Activated B cell treated with CpG ODN at 0.5 μM for 24 hours (primary cell): ENCODE measurements at places on chromosomes 4 and X. TPM values are rescaled to one million over a fixed set of nuclear protein-coding genes. Genes with fewer than 3 reads are reported as not detected.

HSFX4 gene
- total RNA-seq, result not detected in 2 replicates

GPR173 gene
- total RNA-seq, result 0.10 and 0.16 TPM in 2 replicates

DCAF12L1 gene
- not detected in 2 replicates for total RNA-seq

TMEM255A gene
- total RNA-seq, result 0.18 and 0.51 TPM in 2 replicates

ANK2 gene
- total RNA-seq, result 4.5 and 5.4 TPM in 2 replicates

ARSH gene
- total RNA-seq, result not detected in 2 replicates

SLC4A4 gene
- not detected in 2 replicates for total RNA-seq

NKX1-1 gene
- not detected in 2 replicates for total RNA-seq

TMEM150C gene
- total RNA-seq, result not detected in 2 replicates

IL15 gene
- 3.4 and 3.5 TPM in 2 replicates for total RNA-seq

STS gene
- 3.9 and 4.0 TPM in 2 replicates for total RNA-seq

PNMA3 gene
- total RNA-seq, result 1.2 and 1.9 TPM in 2 replicates

CXCL9 gene
- total RNA-seq, result not detected in 2 replicates

NLRP2B gene
- not detected in 2 replicates for total RNA-seq

ADAMTS3 gene
- not detected in 2 replicates for total RNA-seq

AMTN gene
- total RNA-seq, result not detected in 2 replicates

TMEM35A gene
- not detected in 2 replicates for total RNA-seq

FBXW7 gene
- 96.5 and 102 TPM in 2 replicates for total RNA-seq

FGFBP2 gene
- total RNA-seq, result 0.20 and 0.39 TPM in 2 replicates

POF1B gene
- total RNA-seq, result 1.0 and 1.3 TPM in 2 replicates

PLXNA3 gene
- 58.9 and 69.5 TPM in 2 replicates for total RNA-seq

RNF175 gene
- not detected in 2 replicates for total RNA-seq

FGB gene
- total RNA-seq, result not detected in 2 replicates

ARHGAP6 gene
- total RNA-seq, result 0.37 and 0.42 TPM in 2 replicates

TTC29 gene
- total RNA-seq, result not detected in 2 replicates

FOXR2 gene
- total RNA-seq, result not detected in 2 replicates

AIFM1 gene
- total RNA-seq, result 30.8 and 34.3 TPM in 2 replicates
